ENCODE measurements at places on chromosomes 7 and 10.
A peak's percentile ranks its signal among the peaks of the same experiment; 100 is the strongest.

DNA sequence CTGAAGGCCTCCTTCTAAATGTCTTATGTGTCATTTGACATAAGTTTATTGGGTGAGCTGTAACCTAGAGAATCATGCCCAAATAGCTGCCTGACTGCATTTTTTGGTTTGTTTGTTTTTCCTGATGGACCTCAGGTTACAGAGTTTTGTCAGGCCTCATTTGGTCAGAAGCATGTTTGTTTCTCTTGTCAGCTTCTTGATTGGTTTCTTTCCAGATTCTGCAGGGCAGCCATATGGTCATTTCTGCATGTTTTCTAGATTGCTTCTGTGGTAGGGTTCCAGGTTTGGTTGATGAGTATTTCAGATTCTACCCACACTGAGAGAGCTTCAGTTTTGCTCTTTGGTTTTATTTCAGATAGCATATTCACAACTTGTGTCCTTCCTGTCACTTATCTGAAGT, 28.0 kb downstream of the GLCCI1 start:
- DNase-seq = no peak

- DNase-seq = peak; percentile 94
These were observed 1.1 kb downstream of the VIM start for GRCh38 chr10:17229016-17229716.

- DNase-seq = peak; percentile 66
These were observed 2.8 kb downstream of the COPS6 start for GRCh38 chr7:100091411-100092181.

- DNase-seq = peak; percentile 5
These were observed 18.4 kb upstream of the PON1 start for GRCh38 chr7:95342642-95343307.

DNA sequence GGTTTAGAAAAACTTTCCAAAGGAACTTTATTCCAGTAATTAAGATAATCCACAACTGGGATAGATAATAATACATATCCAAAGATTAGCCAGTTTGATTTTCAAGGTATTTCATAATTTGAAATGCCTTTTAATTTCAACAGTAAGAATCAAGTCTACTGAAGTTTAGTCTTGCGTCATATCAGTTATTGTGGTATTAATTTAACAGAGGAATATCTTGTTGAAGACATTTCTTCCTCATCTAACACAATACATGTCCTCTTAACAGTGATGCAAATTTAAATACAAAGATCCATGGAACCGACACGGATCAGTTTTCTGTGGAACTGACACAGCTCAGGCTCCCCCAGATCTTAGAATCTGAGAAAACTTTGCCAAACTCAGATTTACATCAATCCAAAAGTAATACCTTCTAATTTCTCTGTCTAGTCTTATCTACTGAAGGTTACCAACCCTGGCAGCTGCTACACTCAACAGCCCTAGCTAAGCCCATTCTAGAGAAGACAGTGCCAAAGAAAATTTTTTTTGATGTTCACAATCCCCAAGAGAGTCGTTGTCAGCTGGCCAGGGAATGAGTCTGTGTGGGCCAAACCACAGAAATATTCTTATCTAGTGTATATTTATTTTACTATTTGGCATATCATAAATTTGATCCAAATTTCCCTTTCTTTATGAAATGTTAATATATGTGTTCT, 365.2 kb upstream of the MEOX2 start:
- no peak for DNase-seq

GRCh38 chr7:28919510-28919909, 38.6 kb downstream of the TRIL start:
- no peak for DNase-seq

GRCh38 chr10:12783293-12783692, 218.2 kb downstream of the CCDC3 start:
- peak; percentile 58 for DNase-seq

DNA sequence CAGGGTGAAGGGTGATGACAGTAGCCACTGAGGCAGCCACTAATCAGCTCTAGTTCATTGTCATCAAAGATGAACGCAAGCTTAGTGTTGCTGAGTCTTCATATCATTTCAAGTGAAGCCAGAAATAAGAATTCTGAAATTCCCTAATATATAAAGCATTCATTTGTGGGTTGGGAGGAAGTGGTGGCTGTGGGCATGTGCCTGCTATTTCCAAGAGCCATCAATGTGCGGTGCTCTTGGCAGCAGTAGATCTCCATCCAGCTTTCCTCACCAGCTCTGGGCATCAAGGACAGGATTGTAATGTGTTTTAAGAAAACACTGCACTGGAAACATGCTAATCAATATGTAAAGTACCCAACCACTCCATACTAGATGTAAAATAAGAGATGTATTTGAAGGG, 202.5 kb upstream of the AHR start:
- no peak for DNase-seq
